ENCODE measurements at places on chromosomes 12 and 14. TPM values are rescaled to one million over a fixed set of nuclear protein-coding genes. Genes with fewer than 3 reads are reported as not detected.

GRCh38 chr14:76946753-76947077 lies 81.8 kb downstream of the IRF2BPL start:
- H3K27ac ChIP-seq = peak overlapping the region; percentile 19
- no peak for DNase-seq
- H3K4me1 ChIP-seq = peaks cover 42% of the 10 kb centered on the region
- no peaks in the 10 kb centered on the region for H3K36me3 ChIP-seq

GRCh38 chr12:810671-811415 lies 58.5 kb downstream of the WNK1 start:
- peak overlapping the region; percentile 36 for H3K4me3 ChIP-seq
- H3K36me3 ChIP-seq = peaks cover 13% of the 10 kb centered on the region
- no peaks in the 10 kb centered on the region for H3K27me3 ChIP-seq
- peak overlapping the region; percentile 59 for H3K27ac ChIP-seq

- peak; percentile 23 for DNase-seq
- no peaks in the 10 kb centered on the region for H3K27me3 ChIP-seq
- peaks cover 34% of the 10 kb centered on the region for H3K36me3 ChIP-seq
- H3K27ac ChIP-seq = no peak overlapping the region
- peaks cover 22% of the 10 kb centered on the region for H3K4me1 ChIP-seq
Measured at GRCh38 chr12:12452326-12452902, 95.5 kb downstream of the BORCS5 start.

DNA sequence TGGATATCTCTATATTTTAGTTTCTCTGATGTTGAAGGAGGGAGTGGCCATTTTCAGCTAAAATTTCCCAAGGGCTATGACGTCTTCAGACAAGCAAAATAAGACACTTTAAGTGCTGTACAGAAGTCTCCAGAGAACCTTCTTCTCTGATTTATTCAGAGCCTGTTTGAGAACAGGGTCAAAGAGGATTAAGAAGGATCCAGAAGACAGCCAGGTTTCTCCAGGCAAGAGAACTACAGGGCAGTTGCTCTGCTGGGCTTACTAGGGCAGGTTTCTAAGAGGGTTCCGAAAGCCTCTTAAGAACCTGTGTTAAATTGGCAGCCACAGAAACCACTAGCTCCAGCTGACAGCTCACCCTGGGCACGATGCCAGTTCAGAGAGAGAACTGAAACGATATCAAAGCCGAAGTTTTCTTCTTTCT lies 1.2 kb downstream of the MGP start:
- peaks cover 32% of the 10 kb centered on the region for H3K27me3 ChIP-seq
- no peak overlapping the region for H3K4me3 ChIP-seq
- H3K4me1 ChIP-seq = peaks cover 20% of the 10 kb centered on the region
- H3K27ac ChIP-seq = no peak overlapping the region
- H3K36me3 ChIP-seq = peaks cover 5% of the 10 kb centered on the region

GRCh38 chr12:68332728-68333630 lies 817 bp upstream of the MDM1 start:
- H3K27ac ChIP-seq = peak overlapping the region; percentile 65
- H3K27me3 ChIP-seq = peaks cover 18% of the 10 kb centered on the region
- peak overlapping the region; percentile 79 for H3K4me3 ChIP-seq

GRCh38 chr12:21891751-21892217 lies 49.4 kb downstream of the ABCC9 start:
- no peaks in the 10 kb centered on the region for H3K27me3 ChIP-seq
- H3K4me1 ChIP-seq = no peaks in the 10 kb centered on the region
- H3K4me3 ChIP-seq = no peak overlapping the region
- H3K27ac ChIP-seq = no peak overlapping the region
- DNase-seq = no peak
- no peaks in the 10 kb centered on the region for H3K36me3 ChIP-seq

GRCh38 chr12:113445544-113446171 lies 23.5 kb downstream of the SDSL start:
- peaks cover 1% of the 10 kb centered on the region for H3K4me1 ChIP-seq
- peaks cover 12% of the 10 kb centered on the region for H3K27me3 ChIP-seq
- no peak overlapping the region for H3K27ac ChIP-seq

DNA sequence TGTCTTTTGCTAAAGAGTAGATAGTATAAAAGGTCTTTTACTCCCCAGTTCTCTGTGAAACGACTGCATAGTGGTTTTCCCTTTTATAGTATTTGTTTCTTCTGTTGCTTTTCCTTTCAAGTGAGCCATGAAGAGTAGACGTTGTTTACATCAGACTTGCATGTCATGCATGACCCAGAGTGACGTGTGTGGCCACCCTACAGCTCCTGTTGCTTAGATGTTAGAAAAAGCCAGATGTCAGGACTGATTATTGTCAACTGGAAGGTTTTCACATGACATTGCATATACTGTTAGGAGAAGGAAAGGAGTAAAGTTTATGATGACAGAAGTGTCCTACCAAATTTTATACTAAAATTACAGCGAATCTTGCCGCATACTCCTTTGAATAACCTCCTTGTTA lies 1.3 kb upstream of the RD3L start:
- H3K27ac ChIP-seq = no peak overlapping the region
- no peak overlapping the region for H3K4me3 ChIP-seq
- H3K36me3 ChIP-seq = no peaks in the 10 kb centered on the region

GRCh38 chr12:66499000-66499399 lies 179.9 kb downstream of the GRIP1 start:
- no peak overlapping the region for H3K27ac ChIP-seq
- no peak overlapping the region for H3K4me3 ChIP-seq
- peaks cover 2% of the 10 kb centered on the region for H3K4me1 ChIP-seq
- peaks cover 8% of the 10 kb centered on the region for H3K27me3 ChIP-seq

GRCh38 chr14:51357250-51357649 lies 117.2 kb downstream of the TMX1 start:
- no peak overlapping the region for H3K4me3 ChIP-seq
- no peaks in the 10 kb centered on the region for H3K36me3 ChIP-seq
- H3K27me3 ChIP-seq = peaks cover 3% of the 10 kb centered on the region
- H3K27ac ChIP-seq = no peak overlapping the region
- H3K4me1 ChIP-seq = no peaks in the 10 kb centered on the region
- no peak for DNase-seq

Gene RAD51AP1
- 35.7 TPM for total RNA-seq

GRCh38 chr14:84988357-84988756 lies 541.6 kb upstream of the FLRT2 start:
- H3K36me3 ChIP-seq = no peaks in the 10 kb centered on the region
- H3K4me1 ChIP-seq = no peaks in the 10 kb centered on the region
- no peak for DNase-seq
- no peak overlapping the region for H3K4me3 ChIP-seq
- no peaks in the 10 kb centered on the region for H3K27me3 ChIP-seq

Gene SERPINA10
- not detected for total RNA-seq

DNA sequence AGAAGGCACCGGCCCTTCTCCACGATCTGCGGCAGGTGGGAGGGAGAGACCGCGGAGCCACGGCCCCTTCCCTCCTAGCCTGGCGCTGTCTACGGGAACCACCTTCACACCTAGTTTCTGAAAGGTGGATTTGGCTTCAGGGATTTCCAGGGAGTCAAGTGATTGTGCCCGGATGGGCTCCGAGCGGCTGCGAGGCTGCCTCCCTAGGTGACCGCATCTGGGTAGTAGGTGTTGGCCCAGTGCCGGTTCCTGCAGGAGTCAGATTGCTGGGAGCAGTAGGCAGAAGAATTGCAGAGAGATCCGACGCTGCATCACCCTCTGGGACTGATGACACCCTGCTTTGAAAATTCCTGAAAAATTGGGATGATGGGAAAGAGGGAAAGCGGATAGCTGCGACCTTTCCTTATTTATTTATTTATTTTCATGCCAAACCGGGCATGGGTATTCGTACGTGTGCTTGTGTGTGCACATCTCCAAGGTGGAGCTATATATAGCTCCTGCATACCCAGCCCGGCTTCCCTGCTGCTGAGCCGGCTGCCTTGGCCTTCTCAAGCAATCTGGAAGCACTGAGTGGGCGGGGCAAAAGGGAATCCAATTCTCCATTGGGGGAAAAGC lies 1.1 kb downstream of the CNTN1 start:
- H3K4me3 ChIP-seq = no peak overlapping the region
- H3K36me3 ChIP-seq = no peaks in the 10 kb centered on the region
- H3K4me1 ChIP-seq = no peaks in the 10 kb centered on the region
- peaks cover 27% of the 10 kb centered on the region for H3K27me3 ChIP-seq
- no peak overlapping the region for H3K27ac ChIP-seq

GRCh38 chr12:117318591-117318990 lies 42.8 kb downstream of the NOS1 start:
- no peaks in the 10 kb centered on the region for H3K4me1 ChIP-seq
- H3K27me3 ChIP-seq = no peaks in the 10 kb centered on the region
- H3K36me3 ChIP-seq = no peaks in the 10 kb centered on the region
- H3K4me3 ChIP-seq = no peak overlapping the region
- no peak overlapping the region for H3K27ac ChIP-seq
- DNase-seq = no peak

GRCh38 chr14:99812096-99812750 lies 19.0 kb downstream of the EML1 start:
- no peak for DNase-seq
- no peaks in the 10 kb centered on the region for H3K36me3 ChIP-seq
- H3K27me3 ChIP-seq = peaks cover 44% of the 10 kb centered on the region

- H3K27ac ChIP-seq = peak overlapping the region; percentile 87
- peak; percentile 71 for DNase-seq
- peaks cover 15% of the 10 kb centered on the region for H3K36me3 ChIP-seq
Measured at GRCh38 chr12:124457287-124458219, 109.9 kb downstream of the NCOR2 start.

Gene GPRC5D
- not detected for total RNA-seq

- H3K4me1 ChIP-seq = no peaks in the 10 kb centered on the region
- no peak overlapping the region for H3K27ac ChIP-seq
- no peak for DNase-seq
- H3K27me3 ChIP-seq = no peaks in the 10 kb centered on the region
- H3K36me3 ChIP-seq = no peaks in the 10 kb centered on the region
Measured at GRCh38 chr14:105846312-105846711, 319.9 kb downstream of the TMEM121 start.

Gene OLR1
- total RNA-seq = not detected

Gene TAS2R9
- not detected for total RNA-seq
